H4 (cell line): ENCODE measurements at places on chromosomes 5 and 9. TPM values are rescaled to one million over a fixed set of nuclear protein-coding genes. Genes with fewer than 3 reads are reported as not detected.

PTGER4 gene
- 4.8 and 7.9 TPM in 2 replicates for total RNA-seq

IL4 gene
- total RNA-seq, result not detected in 2 replicates

- DNase-seq, result no peak
These were observed 340.2 kb downstream of the ARRDC3 start for GRCh38 chr5:91042936-91043255.

GRCh38 chr9:133793471-133793870 is 55.3 kb upstream of the SARDH start:
- DNase-seq, result no peak

ARL14EPL gene
- 1.3 TPM in 1 of 2 replicates, not detected in the other for total RNA-seq

DNA sequence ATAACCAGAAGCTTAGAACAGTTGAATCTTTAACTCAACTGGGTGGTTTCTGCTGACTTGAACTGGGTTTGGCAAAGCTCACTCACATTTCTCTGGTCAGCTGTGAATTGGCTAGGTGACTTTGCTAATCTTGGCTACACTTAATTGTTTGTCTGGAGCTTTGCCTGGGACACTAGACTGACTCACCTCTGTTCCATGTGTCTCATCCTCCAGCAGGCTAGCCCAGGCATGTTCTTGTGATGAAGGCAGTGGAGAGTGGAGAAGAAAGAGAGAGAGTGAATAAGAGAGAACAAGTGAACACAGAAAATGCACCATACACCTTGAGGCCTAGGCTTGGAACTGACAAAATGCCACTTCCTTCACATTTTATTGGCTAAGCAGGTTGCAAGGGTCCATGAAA is 32.6 kb downstream of the SPATA31D1 start:
- DNase-seq, result peak; percentile 42

- DNase-seq, result no peak
These were observed 46.8 kb downstream of the ACO1 start for GRCh38 chr9:32431196-32431595.

PCDHGC3 gene
- total RNA-seq, result 50.8 and 61.5 TPM in 2 replicates

DNA sequence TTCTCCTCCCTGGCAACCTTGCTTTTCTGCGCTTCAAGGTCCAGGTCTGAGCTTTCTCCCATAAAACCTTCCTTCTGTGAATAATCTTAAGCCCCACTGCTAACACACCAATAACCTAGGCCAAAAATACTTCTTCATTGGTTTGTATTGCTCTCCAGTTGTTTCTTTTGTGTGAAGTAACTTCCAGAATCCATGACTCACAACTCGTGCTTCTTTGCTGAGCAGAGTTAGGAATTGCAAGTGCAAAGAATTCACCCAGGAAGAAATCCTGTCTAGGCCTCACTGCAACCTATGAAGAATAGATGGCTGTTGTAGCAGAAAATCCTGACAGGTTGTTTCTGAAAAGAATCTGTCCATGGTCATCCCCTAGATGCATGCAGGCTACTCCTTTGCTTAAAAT is 295.7 kb downstream of the MED10 start:
- no peak for DNase-seq

SPINK13 gene
- total RNA-seq, result not detected in 2 replicates

GLDC gene
- 0.04 TPM in 1 of 2 replicates, not detected in the other for total RNA-seq

- no peak for DNase-seq
These were observed 335 bp downstream of the GALNT12 start for GRCh38 chr9:98807814-98808195.

PCDHGA6 gene
- 0.97 and 1.5 TPM in 2 replicates for total RNA-seq

SCAI gene
- 3.9 and 8.1 TPM in 2 replicates for total RNA-seq

DNA sequence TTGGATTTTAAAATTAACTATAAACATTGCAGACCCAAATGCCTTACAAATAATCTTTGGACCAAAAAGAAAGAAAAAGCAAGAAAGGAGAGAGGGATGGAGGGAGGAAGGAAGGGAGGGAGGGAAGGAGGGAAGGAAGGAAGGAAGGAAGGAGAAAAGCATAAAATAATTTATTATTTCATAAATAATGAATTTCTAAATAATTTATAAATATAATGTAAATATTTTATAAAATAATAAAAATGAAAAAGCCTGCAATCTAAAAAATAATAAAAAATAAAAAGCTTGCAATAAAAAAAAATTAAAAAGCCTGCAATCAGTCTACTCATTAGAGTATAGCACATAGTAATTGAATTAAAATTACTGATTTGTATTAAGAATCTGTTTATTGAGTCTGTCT is 614.3 kb downstream of the ISL1 start:
- DNase-seq, result no peak

TTC39B gene
- total RNA-seq, result 4.5 and 7.7 TPM in 2 replicates

GNA14 gene
- total RNA-seq, result 0.06 TPM in 1 of 2 replicates, not detected in the other

DNA sequence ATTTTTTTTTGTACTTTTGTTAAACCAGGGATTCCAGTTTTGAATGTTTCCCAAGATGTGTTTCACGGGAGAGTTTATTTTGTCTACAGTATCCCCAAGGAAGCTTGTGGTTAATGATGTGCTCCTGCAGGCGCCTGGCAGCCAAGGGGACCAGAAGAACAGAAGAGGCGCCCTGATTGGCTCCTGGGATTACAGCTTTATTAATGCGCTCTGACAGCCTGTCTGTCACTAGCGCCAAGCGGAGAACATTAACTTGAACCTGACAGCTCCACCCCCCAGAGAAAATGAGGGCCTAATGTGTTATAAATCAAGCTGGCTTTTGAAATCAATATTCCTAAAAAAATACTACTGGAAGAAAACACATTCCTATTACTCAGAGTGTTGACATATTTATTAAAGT is 5.0 kb upstream of the FBXL7 start:
- no peak for DNase-seq

DNA sequence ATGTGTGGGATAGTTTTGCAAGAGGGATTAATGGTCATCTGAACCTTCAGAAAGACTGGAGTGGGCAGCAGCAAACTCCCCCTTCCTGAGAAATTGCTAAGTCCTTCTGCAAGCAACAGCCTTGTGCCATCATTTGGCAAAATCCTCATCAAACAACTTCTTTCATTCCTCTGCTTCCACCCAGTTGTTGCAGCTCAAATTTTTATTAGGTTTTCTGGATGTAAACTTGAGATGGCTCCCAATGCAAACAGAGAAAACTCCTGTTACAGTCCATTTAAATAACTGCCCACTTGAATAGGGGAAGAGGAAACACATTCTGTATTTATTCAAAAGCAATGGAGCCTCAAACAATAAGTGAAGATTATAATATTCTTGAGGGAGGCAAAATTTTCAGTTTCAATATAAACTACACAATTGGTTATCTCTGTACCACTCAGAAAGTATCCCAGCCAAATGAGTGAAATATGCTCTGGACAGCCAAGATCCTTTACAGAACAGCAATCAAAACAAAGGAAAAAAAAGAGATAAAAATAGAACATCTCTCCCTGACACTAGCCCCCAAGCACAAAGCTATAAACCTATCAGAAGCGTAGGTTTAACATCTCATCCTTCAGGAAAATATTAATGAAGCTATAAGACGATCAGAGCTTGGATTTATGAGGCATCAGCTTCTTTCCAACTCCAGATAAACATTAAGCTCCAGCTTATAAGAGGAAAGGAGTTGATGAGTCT is 17.3 kb upstream of the DAP start:
- no peak for DNase-seq

GFRA3 gene
- not detected in 2 replicates for total RNA-seq

GRCh38 chr5:77569409-77569808 is 69.1 kb downstream of the OTP start:
- no peak for DNase-seq

DNA sequence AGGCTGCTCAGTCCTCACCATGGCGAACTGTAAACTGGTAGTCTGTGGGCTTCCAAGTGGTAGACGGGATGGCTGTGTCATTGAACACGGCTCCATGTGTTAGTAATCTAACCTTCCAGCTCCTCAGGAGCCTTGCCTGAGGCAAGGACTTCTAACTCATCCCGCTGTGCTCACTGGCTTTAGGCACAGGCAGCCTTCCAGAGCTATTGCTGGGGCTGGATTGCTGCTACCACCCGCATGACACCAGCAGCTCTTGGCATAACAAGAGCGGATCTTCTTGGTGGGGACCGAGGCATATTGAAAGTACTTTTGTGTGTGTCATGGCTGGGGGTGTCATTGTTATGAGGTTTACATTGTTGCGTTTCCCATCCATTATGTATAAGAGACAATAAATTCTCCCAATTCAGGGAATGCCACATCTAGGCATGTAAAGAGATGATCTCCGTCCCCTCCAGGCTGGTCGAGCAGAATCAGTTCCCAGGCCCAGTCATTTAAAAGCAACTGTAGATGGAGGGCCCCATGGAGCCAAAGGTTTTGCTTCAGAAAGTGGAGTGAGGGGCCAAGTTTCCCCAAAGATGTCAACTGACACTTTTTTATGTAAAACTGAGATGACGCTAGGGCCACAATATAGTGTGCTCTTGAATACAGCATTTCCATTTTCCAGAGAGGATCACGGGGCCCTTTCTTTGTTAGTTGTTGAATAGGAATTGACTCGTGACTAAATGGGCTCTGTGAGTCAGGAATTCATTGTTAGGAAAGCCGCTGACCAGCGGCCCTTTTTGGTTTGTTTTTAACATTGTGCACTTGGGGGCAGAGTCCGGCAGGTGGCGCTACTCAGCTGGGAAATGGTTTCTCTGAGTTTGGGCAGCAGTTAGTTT is 759.5 kb downstream of the TAF11L14 start:
- DNase-seq, result peak; percentile 62

LVRN gene
- total RNA-seq, result not detected in 2 replicates

DNA sequence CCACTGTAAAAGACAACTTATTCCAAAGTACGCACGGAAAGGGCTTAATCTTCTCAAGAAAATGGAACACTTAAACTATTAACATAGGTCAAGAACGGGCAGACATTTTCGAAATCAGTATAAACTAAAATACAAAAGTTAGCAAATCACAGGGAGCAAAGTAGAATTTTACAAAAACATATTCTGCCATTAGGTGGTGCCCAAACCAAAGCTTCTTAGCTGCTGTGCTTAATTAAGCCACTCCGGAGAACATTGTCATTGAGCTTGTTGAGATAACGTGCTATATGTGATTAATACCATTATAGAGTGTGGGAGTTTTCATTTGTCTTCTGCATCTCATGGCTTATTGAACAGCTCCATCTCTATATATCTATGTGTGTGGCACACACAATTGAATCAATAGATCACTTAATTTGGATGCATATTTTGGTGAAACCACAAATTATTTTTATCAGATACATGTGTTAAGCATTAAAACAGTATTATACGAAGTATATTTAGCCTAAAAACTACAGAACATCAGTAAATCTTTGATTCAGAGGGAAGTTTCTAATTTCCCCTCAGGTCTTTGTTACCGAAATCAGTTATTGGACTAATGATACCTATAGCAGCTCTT is 23.4 kb downstream of the UBLCP1 start:
- DNase-seq, result peak; percentile 20

TRIM32 gene
- 17.4 and 18.5 TPM in 2 replicates for total RNA-seq

- DNase-seq, result no peak
These were observed 2.0 kb downstream of the KLHL9 start for GRCh38 chr9:21333226-21333625.
